ENCODE measurements at places on chromosomes 6 and 20.

- DNase-seq, result no peak
These were observed 1.5 kb upstream of the TPBG start for GRCh38 chr6:82362144-82362543.

GRCh38 chr6:105753207-105753606, 332.9 kb upstream of the PRDM1 start:
- DNase-seq, result no peak

GRCh38 chr6:11744753-11745152, 33.9 kb downstream of the ADTRP start:
- DNase-seq, result no peak

DNA sequence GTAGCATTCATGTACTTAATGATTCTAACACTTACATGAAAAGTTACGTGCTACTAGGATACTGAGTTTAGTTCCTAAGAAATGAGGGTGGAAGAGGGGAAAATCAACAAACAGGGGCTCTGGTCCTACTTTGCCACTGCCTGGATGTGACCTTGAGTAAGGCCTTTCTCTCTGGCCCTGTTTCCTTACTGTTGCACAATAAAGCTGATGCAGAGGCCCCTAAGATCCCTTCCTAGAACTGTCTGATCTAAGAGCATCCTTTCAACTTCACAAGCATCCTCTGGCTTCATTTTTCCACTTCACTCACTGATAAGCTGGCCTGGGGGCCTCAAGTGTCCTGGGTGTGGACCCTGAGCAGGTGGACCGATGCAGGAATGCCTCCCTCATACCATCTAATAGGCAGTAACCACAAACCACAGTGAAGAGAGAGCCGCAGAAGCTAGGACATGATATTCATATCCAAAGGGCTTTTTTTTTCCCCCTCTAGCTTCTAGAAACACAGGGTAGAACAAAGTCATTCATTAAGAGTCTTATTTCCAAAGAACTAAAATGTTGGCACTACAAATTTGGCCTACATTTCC, 21.6 kb downstream of the FKBP1A start:
- DNase-seq, result no peak

- no peak for DNase-seq
These were observed 35.2 kb downstream of the NDUFAF5 start for GRCh38 chr20:13819885-13820645.

DNA sequence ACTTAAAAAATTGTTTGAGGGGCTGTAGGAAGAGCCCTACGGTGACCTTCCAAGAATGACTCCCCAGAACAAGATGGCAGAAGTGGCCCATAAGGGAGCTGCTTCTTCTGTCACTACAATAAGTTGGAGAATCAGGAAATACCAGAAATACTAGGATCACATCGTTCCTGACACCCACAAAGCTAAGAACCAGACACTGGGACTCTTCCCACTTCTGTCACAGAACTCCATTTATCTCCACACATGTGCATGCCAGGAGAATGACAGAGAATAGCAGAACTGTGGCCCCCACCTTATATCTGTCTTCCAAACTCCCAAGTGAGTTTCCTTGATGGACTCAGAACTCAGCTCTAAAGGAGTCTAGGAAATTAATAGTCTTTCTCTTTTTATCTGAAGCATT, 54.6 kb upstream of the UBR2 start:
- no peak for DNase-seq

DNA sequence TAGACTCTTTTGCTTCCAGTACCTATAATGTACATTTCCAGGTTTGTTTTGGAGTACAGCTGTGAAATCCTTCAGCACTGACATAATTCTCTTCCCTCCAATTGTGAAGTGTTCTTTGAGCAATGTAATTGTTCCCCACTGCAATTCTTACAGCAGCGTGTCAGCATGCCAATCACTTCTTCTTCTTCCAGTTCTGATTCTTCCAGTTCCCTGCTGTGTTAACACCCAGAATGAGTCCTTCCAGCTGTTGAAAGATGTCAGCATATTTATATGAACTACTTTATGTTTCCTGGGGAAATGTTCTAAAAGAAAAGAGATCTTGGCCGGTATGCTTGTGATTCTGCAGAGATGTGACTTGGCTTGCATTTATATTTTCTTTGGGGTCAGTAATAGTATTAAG, 213.9 kb downstream of the UNC5CL start:
- DNase-seq, result no peak

GRCh38 chr6:166567107-166567506, 19.4 kb downstream of the RAMACL start:
- DNase-seq, result no peak

- DNase-seq, result no peak
These were observed 32.6 kb upstream of the APCDD1L start for GRCh38 chr20:58547623-58548475.

Measured in effector memory CD8-positive, alpha-beta T cell (primary cell).